Vagina (tissue), 2 donors: ENCODE measurements at places on chromosomes 4 and X. TPM values are rescaled to one million over a fixed set of nuclear protein-coding genes. Genes with fewer than 3 reads are reported as not detected.

The PNMA3 gene
- 0.49 TPM for total RNA-seq

The PHOX2B gene
- total RNA-seq: 0.49 TPM

The CLNK gene
- not detected for total RNA-seq

- no peak overlapping the region for H3K27ac ChIP-seq
- H3K4me1 ChIP-seq: no peaks in the 10 kb centered on the region
- H3K36me3 ChIP-seq: no peaks in the 10 kb centered on the region
- DNase-seq: peak; percentile 34
- no peak overlapping the region for H3K4me3 ChIP-seq
Measured at GRCh38 chrX:75230296-75230695, 43.6 kb upstream of the UPRT start.

DNA sequence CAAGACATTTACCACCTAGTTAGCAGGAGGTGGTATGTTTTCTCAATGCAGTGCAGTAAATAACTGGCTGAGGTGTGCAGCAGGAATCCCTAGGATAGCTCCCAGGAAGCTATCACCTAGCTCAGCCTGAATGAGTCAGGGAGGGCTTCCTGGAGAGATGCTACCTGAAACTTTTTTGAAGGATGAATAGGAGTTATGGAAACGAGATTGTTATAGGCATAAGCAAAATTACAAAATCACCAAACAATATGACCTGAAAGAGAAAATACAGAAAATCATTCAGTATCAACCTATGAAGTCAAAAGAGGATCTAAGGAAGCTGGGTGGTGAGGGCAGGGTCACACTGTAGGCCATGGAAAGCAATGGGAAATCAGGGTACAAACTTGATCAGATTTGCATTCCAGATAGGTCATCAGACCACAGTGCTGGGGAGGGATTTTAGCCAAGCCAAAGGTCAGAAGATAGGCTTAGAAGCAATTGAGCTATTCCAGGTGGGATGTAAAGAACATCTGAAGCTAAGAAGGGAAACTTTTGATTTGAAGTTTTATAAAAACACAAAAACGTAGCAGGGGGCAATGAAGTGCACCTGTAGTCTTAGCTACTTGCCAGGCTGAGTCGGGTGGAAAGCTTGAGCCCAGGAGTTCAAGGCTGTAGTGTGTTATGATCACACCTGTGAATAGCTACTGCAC, 11.3 kb downstream of the AREG start:
- no peaks in the 10 kb centered on the region for H3K36me3 ChIP-seq
- no peak overlapping the region for H3K4me3 ChIP-seq
- no peaks in the 10 kb centered on the region for H3K4me1 ChIP-seq
- DNase-seq: no peak

GRCh38 chr4:12446657-12447185, 1018.0 kb upstream of the HS3ST1 start:
- no peak overlapping the region for H3K27ac ChIP-seq
- H3K4me3 ChIP-seq: no peak overlapping the region
- H3K36me3 ChIP-seq: no peaks in the 10 kb centered on the region

GRCh38 chrX:150036181-150036580, 97.9 kb upstream of the EOLA2 start:
- no peaks in the 10 kb centered on the region for H3K36me3 ChIP-seq
- no peak overlapping the region for H3K4me3 ChIP-seq
- no peaks in the 10 kb centered on the region for H3K27me3 ChIP-seq
- H3K4me1 ChIP-seq: no peaks in the 10 kb centered on the region
- H3K27ac ChIP-seq: no peak overlapping the region

DNA sequence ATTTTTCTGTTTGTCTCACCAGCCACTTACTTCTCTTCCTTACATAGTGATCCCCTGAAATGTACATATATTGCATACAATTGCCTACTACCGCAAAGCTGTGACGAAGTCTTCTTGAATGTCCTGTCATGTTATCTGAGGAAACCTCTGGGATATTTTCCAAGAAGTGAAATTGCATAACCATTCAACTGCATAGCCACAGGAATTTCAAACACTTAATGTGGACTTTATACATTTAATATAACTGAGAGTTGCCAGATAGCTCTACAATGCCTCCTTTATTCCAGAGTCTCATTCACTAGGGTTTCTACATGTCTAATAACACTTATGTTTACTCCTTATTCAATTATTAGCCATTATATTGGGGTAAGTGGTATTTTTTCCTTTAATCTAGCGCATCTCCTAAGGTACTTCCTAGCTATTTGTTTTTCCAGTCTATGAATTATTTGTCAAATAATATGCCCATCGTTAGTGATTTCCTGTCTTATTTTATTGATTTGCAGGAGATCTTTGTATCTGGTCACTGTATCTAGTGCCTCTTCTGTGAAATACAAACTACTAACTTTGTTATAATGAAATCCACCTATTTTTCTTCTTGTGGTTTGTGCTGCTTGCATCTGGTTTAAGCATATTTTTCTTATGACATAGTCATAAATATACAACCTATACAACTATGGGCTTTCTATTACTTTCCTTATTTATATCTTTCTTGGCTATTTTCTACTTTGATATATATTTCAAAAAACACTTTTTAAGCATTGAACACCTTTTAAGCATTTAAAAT, 69.2 kb upstream of the GRID2 start:
- no peak overlapping the region for H3K4me3 ChIP-seq
- no peak overlapping the region for H3K27ac ChIP-seq
- H3K4me1 ChIP-seq: no peaks in the 10 kb centered on the region
- DNase-seq: no peak
